ENCODE measurements at places on chromosomes 13 and 19.

DNA sequence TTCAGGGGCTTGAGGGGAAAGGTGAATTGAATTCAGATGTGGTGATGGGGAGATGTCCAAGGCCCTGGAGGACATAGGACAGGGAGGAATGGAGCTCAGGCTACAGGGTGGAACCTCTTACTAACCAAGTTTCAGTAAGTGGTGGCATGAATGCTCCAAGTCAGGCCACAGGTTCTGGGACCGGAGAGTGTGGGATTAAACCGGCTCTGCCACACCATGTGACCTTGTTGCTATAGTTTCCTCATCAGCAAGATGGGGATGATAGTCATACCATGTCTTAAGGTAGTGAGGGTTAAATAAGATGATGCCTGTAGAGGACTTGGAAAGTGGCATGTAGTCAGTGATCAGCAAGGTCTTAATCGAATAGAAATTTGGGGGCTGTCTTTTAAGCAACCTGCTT is 16.3 kb downstream of the GPR183 start:
- DNase-seq, result no peak

DNA sequence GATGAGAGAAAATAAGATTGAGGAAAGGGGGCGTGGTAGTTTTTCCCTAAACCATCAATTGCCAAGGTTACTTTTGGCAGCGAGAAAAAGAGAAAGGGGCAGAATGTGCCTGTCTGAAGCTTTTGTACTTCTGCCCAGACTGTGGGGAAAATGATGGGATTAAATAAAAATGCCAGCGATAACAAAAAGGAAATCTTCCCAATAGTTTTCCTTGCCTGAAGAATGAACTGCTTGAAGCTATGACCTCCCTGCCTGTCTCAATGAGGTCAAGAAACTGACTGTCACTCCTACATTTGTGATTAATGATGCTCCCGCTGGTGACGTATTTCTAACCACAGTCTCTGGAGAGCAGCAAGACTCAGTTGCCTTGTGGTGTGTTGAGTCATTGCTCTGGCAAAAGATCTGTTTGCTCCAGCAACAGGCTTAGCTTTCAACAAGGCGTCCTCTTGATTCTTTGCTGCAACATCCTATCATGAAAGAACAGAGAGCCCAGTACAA is 1051.5 kb downstream of the DIAPH3 start:
- no peak for DNase-seq

- no peak for DNase-seq
Observed at GRCh38 chr13:40550130-40550529, 116.3 kb downstream of the FOXO1 start.

DNA sequence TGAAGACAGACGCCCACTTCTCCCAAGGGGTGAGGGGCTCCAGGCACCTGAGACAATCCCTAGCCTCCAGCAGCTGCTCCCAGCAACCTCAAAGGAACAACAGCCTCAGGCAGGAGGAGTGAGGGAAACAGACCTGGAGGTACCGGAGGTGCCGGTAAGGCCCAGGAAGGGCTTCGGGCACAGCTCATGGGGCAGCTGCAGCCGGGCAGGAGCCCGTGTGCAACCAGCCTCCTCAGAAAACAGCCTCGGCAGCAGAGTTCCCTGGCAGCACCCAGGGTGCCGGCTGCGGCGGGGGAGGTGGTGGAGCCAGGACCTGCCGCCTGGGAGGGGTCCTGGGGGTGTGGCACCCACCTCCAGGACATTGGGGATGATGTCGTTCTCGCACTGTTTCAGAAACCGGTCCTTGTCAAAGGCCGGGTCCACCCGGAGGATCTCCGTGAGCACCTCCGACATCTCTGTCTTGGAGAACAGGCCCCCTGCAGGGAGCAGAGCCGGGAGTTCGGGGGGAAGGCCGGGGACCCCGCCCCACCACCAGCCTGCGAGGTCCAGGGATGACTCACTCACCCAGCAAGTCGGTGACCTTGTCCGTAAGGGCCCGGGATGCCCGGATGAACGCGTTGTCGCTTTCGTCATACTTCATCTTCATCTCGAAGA is 6.5 kb upstream of the CTXN1 start:
- no peak for DNase-seq

- no peak for DNase-seq
Observed at GRCh38 chr13:102548811-102549210, 48.0 kb upstream of the TPP2 start.

Measured in NCI-H1930 (cell line).